ENCODE measurements at places on chromosomes 1 and 21. TPM values are rescaled to one million over a fixed set of nuclear protein-coding genes. Genes with fewer than 3 reads are reported as not detected.

- DNase-seq = no peak
Measured at GRCh38 chr21:17468698-17469097, 44.1 kb upstream of the CXADR start.

GRCh38 chr21:23684431-23684830, 1922.8 kb downstream of the MRPL39 start:
- no peak for DNase-seq

GRCh38 chr1:2411801-2412394, 466 bp downstream of the PEX10 start:
- no peak for DNase-seq

- DNase-seq = no peak
Measured at GRCh38 chr1:28028873-28029654, 59.3 kb downstream of the EYA3 start.

DNA sequence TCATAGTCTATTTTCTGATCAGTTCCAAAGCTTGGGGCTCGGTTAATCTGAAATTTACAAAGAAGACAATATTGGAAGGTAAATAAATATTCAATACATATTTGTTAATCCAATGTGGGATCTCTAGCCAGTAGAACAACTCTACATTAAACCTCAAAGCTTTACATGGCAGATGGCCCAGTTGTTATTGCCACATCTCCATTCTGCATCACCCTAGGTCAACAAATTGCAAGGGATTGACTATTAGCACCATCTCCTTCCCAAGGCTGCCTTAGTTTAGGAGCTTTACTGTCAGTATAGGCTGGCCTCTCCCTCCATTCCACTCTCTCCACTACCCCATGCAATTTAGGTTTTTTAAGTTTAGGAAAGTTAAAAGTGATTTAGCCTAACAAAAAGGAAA, 69.7 kb downstream of the TTLL7 start:
- no peak for DNase-seq

DNA sequence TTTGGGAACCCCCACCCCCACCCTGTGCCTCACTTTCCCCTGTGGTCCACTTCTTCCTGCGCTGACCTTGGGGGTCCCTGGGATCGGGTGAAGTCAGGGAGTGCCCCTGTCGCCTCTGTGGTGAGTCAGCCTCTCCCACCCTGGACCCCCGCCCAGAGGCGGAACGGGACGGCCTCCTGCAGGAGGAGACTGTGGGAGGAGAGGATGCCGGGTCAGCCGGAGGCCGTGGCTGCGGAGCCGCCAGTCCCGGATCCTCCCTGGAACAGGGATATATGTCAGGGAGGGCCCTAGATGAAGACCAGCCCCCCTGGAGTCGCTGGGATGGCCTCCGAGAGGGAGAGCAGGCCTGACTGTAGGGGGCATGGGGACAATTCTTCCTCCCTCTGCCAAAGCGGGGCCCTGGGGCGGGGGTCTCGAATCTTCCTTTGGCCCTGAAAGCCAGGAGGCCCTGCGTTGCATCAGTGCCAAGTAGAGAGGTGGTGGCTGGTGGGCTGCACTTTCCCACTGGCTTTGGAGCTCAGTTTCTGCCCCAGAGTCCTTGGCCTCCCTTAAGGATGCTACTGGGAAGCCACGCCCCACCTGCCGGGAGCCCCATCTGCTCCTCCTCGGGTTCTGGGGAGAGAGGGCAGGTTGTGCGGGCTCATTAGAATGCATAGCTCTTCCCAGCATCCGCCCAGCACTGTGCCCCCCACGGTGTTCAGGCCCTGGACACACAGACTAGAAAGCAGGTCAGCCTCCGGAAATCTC, 930 bp downstream of the ARHGEF10L start:
- no peak for DNase-seq

FOXO6 gene
- 0.49 TPM for total RNA-seq

GRCh38 chr1:3440711-3441409, 13.6 kb upstream of the ARHGEF16 start:
- no peak for DNase-seq

GRCh38 chr1:59767119-59767518, 47.6 kb upstream of the HOOK1 start:
- DNase-seq = no peak

PYHIN1 gene
- 7.0 TPM for total RNA-seq

FCN3 gene
- total RNA-seq = not detected

- no peak for DNase-seq
Measured at GRCh38 chr1:32172621-32173245, 6.7 kb upstream of the TXLNA start.

DNA sequence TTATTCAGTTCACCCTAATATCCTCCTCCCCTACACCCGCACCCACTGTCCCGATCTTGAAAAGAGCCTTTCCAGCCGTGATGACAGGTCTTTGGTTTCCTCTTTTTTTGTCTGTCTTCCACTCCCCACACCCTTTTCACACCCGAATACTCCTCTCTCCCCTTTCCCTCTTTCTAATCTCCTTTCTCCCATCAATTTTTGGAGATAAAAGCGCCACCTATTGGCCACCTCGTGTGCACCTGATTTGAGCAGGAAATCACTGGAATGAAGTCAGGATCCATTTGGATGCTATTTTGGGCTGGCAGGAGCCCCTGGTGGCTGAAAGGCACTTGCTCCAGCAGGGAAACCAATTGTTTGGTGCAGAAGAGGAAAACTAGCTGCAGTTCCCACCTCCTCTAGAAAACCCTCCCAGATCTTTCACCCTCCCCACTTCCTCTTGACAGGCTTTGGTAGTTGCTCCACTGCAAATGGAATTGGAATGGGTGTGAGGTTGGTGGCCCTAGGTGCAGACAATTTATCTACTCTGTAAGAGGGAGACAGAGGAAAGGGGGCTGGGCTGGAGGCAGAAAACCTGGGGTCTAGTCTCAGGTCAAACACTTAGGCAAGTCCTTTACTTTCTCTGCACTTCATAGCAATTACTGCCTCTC, 8.4 kb downstream of the FOXE3 start:
- peak; percentile 28 for DNase-seq

- DNase-seq = no peak
Measured at GRCh38 chr21:25759573-25759972, 24.8 kb downstream of the GABPA start.

CORT gene
- total RNA-seq = not detected

DNA sequence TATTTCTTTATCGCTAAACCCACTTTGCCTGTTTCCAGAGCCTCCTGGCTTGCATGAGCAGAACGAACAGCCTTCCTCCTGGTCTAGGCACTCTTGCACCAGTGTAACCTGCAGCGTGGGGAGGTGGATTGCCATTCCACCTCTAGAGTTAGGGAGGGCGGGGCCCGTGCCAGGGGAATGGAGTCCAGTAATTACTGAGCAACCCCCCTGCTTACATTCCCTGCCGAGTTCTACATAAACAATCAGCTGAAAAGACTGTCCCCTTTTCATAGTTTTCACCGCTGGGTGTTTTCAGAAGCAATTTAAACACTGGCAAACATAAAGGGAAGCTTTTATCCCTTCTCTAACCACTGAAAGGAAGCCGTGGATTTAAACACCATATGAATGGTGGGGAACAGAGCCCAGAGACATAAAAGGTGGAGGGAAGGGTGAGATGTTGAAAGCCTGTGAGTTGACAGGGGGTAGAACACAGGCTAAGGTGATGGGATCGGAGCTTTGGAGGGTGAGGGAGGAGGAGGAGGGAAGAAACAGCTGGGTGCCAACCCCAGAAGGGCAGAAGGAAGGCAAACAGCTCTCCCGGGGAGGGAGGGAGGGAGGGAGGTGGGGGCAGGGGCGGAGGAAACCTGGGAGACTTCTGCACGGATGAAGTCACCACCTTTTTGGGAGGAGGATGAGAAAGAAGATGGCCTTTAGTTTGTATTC, 68.0 kb upstream of the WDR26 start:
- no peak for DNase-seq

CCDC24 gene
- total RNA-seq = 1.8 TPM

- no peak for DNase-seq
Measured at GRCh38 chr1:11142618-11143391, 43.1 kb upstream of the EXOSC10 start.

- DNase-seq = no peak
Measured at GRCh38 chr1:65564493-65564892, 144.0 kb downstream of the LEPR start.

DNA sequence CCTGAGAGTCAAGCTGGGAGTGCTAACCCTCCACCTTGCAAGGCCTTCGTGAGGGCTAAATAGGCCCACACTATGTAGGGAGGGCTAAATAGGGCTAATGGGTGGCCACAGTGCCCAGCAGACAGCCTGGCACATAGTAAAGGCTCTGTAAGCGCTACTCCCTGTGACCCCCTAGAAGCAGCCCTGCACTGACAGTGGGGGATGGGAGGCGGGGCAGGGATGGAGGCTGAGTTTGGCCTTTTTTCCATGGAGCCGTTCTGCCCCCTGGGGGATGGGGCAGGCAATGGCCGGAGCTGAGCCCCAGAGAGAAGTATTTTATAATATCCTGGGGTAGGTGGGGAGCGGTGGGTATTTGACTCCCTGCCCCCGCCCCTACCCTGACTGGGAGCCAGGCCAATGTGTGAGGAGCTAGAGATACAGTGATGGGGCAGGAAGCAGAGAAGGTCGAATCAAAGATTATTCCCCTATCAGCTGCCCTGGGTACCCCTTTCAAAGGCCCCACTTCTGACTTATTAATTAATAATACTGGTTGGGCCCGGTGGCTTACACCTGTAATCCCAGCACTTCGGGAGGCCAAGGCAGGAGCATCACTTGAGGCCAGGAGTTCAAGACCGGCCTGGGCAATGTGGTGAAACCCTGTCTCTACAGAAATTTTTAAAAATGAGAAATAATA, 42.3 kb downstream of the LACTBL1 start:
- DNase-seq = peak; percentile 46

DNA sequence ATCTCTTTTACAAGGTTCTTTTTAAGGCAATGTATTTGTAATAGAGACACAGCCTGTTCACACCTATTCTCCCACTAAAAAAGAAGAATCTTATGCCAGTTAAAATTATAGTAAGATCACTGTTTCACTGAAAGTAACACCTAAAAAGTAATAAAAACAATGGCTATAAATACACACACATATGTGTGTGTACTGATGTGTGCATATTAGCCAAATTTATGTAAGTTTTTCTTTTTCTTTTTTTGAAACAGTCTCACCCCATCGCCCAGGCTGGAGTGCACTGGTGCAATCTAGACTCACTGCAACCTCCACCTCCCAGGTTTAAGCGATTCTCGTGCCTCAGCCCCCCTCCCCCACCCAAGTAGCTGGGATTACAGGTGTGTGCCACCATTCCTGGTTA, 56.8 kb upstream of the SLC30A10 start:
- DNase-seq = no peak

NECTIN4 gene
- total RNA-seq = not detected

GRCh38 chr1:39378377-39378776, 113.1 kb upstream of the BMP8A start:
- no peak for DNase-seq

DDI2 gene
- total RNA-seq = 34.9 TPM

- DNase-seq = no peak
Measured at GRCh38 chr1:200448034-200448762, 38.4 kb upstream of the ZNF281 start.

- no peak for DNase-seq
Measured at GRCh38 chr1:101259744-101260148, 22.9 kb downstream of the S1PR1 start.

- no peak for DNase-seq
Measured at GRCh38 chr1:33850481-33850880, 13.4 kb upstream of the HMGB4 start.

CLCA4 gene
- total RNA-seq = not detected

GRCh38 chr1:54462597-54463258, 56.5 kb upstream of the SSBP3 start:
- no peak for DNase-seq

DNA sequence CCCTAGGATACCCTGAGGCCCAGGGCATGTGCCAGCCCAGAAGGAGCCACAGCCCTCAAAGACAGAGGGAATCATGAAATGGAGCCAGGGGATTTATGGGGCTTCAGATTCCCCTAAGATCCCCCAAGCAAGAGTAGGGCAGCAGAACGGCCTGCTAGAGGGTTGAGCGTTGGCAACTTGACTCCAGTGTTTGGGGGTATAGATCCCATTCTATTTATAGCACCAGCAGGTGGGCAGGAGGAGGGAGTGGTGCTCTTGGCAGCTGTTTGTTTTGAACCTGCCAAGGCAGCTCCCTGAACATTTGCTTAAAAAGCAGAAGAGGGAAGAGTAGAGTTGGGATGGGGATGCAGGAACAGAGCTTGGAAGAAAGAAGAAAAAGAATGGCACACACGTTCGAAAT, 33.7 kb downstream of the GLUL start:
- no peak for DNase-seq

LINGO4 gene
- not detected for total RNA-seq

GRCh38 chr21:26194326-26194725, 23.8 kb upstream of the APP start:
- DNase-seq = no peak

CAPZA1 gene
- 220 TPM for total RNA-seq

ADORA1 gene
- not detected for total RNA-seq

MLLT11 gene
- total RNA-seq = 4.2 TPM
